Hematopoietic multipotent progenitor cell treated with erythropoietin and hydrocortisone succinate and interleukin-3 and kit ligand, for 17 days (in vitro differentiated cells): ENCODE measurements at places on chromosomes 4 and X.

DNA sequence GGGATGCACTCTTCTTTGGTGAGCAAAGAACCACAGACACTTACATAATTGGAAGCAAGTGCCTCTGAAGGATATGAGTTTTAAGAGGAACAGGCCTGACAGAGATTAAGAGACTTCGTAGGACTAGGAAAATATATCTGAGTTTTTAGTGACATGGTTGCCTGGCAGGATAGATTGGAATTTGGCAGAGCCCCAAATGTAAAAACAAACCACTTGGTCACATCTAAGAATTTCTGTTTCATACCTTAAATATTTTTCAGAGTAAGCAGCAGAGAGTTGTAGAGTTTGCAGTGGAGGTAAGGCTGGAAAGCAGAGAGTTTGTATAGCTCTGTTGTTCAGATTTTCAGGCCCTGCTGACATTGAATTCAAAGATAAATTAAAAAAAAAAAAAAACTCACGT lies 150.1 kb upstream of the MAGEB2 start:
- DNase-seq, result no peak

- no peak for DNase-seq
These were observed 2.6 kb upstream of the IL13RA1 start for GRCh38 chrX:118724775-118725174.

DNA sequence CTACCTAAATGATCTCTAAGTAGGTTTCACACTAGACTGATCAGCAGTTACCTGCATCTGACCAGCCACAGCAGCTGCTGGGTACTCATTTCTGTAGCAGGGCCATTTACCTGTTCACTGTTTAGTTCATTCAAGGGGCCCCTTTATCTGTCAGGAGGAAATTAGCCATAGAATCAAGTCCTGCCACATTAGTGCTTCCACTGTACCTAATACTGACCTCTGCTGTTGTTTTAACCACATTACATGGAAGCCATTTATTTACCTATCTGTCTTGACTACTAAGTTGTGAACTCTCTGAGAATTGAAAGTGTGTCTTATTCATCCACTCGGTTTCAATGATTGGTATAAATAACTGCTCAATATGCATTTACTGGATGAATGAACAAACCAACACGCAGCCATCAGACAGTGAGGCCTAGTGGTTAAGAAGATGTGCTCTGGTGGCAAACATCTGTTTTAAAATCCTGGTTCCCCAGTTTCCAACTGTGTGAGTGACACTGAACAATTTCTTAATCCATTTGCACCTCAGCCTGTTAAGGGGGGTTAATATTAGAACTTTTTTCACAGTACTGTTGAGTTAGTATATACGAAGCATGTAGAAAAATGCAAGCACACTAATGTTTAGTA lies 30.0 kb upstream of the ANXA5 start:
- DNase-seq, result peak; percentile 38

DNA sequence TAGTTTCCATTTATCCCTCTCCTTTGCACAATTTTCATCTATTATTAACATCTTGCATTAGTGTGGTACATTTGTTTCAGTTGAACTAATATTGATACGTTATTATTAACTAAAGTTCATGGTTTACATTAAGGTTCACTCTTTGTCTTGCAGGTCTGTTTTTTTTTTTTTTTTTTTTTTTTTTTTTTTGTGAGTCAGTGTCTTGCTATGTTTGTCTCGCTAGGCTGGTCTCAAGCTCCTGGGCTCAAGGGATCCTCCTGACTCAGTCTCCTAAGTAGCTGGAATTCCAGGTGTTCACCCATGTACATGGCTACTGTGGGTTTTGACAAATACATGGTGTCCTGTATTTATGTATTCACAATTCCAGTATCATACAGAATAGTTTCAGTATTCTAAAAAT lies 6.8 kb downstream of the TBC1D19 start:
- DNase-seq, result no peak

GRCh38 chr4:4694296-4694772 lies 152.5 kb upstream of the STX18 start:
- DNase-seq, result no peak
